Kidney capillary endothelial cell (primary cell): ENCODE measurements at places on chromosomes 2 and 18.

- DNase-seq = peak; percentile 65
Measured at GRCh38 chr2:65264821-65265670, 37.4 kb downstream of the ACTR2 start.

GRCh38 chr18:50453732-50454131, 78.9 kb downstream of the SKA1 start:
- DNase-seq = no peak

GRCh38 chr2:524442-524841, 152.8 kb downstream of the TMEM18 start:
- DNase-seq = no peak

DNA sequence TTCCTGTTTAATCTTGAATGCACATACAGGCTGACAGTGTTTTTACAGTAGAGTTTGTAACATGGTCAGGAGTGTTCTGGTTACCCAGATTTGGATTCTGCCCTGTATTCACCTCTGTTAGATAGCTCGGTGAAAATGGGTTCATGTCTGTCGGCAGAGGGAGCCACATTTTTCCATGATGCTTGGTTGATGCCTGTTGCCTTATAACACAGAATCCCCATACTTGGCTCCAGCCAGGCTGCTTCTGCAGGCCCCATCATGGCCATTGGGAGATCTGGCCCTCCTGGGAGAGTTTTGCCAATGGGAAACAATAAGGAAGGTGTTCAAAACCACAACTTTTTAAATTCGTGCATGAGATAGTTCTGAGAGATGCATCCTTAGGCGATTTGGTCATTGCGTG, 78.1 kb downstream of the WDSUB1 start:
- no peak for DNase-seq

- DNase-seq = no peak
Measured at GRCh38 chr2:29351916-29352591, 236.8 kb downstream of the CLIP4 start.

- no peak for DNase-seq
Measured at GRCh38 chr18:68121826-68122225, 593.1 kb downstream of the TMX3 start.

DNA sequence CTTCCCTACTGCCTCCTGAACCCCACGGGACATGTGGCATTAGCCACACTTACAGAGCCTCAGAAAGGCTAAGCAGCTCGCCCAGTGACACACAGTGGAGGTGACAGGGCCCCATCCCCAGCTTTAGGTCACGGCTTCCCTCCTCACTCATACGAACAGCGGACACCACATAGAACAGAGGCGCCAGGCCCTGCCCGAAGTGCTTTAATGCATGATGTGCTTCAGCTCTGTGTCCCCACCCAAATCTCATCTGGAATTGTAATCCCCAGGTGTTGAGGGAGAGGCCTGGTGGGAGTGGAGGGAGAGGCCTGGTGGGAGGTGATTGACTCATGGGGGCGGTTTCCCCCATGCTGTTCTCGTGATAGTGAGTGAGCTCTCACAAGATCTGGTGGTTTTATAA, 135.3 kb downstream of the PTGR3 start:
- no peak for DNase-seq

DNA sequence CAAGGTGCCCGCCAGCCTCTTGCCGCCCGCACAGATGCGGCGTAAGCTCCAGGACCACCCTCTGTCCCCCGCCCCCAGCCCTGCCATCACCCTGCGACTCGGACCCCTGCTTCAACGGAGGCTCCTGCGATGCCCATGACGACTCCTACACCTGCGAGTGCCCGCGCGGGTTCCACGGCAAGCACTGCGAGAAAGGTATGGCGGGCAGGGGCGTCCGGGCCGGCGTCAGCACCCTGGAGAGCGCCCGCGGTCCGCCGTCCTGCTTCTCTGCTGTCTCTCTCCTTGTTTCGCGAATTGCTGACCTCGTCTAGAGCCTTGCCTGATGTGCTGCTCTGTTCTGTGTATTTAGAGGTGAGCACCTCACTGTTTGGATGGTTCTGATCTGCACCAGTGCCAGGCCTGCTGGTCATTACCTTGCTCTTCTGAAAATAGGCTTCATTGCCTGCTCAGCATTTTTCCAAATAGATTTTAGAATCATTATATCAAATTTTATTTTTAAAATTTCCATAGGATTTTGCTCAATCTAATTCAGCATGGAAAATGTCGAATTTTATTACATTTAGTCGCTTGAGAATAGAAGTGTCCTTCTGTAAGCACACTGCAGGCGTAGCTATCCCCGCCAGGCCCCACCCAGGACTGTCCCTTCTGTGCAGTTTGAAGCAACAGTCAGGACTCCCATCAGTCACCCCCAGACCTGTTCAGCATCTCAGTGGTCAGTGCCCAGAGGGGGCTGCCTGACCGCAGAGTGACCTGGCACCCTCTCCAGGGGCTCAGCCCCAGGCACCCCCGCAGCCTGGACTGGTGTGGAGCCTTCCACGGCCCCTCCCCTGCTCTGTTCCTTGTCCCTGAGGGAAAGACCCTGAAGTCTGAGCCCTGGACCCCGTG, 51.6 kb downstream of the SNED1 start:
- DNase-seq = no peak

DNA sequence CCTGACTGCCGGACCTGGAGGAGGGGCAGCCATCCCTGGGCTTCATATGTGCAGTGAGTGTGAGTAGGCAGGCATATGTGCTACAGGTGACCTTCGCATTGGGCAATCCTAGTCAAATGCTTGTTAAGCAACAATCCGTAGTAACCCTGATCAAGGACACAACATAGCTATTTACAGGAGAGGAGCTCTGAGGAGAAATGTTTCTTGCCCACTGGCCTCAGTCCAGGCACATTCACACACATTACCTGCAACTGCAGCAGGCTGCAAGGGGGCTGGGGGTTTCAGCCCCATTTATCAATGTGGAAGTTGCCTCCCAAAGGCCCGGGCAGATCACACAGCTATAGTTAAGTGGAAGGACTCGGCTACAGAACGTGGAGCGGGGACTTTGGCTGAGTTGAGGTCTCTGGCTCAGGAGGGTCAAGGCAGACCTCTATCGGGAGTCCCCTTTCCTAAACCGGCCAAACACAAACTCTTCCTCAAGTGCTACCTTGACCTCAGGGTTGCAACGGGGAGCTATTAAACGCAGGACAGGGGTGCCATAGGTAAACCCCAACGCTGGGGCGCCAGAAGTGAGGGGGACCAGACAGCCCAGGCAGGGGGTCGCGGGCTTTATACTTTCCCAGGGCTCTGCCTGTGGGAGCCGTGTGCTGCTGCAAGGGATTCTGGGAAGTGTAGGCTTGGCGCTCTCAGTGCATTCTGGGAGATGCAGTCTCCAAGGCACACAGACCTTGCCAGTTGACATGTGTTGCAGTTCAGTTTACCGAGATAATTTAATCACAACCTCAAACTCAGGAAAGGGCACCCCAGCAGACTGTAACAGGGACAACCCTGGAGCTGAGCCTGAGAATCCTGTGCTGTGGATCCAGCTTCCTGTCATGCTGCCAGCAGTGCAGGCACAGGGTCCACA, 9.4 kb downstream of the KHK start:
- no peak for DNase-seq

- no peak for DNase-seq
Measured at GRCh38 chr2:175123254-175123653, 44.7 kb downstream of the ATF2 start.

DNA sequence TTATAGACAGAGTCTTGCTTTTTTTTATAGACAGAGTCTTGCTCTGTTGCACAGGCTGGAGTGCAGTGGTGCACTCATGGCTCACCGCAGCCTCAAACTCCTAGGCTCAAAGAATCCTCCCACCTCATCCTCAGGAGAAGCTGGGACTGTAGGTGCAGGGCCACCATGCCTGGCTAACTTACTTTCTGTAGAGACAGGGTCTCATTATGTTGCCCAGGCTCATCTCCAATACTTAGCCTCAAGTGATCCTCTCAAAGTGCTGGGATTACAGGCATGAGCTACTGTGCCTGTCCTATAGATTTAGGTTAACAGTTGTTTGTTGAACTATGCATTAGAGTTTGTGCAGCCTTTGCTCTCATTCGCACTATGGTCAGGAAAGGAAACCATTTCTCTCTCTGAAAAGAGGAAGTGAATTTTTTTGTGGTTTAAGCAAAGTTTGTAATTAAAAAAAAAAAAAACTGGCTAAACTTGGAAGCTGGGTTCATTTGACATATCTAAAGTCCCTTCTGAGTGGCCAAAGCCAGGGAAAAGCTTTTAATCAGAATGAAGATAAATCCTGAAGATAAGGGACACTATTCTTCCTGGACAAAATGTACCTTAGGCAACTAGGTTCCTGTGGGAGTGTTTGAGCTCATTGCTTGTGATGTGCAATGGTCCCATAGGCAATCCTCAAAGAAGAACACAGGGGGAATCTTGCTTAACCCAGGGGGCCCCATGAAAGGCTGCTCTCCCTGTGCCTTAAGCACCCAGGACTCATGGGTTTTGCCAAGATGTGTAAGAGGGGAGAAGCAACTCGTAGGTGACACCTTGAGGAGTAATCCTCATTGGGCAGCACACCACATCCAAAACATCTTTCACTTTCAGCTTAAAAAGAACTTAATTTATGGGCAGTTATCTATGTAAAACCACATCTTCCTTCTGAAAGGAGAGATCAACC, 201.7 kb downstream of the MREG start:
- DNase-seq = no peak

- no peak for DNase-seq
Measured at GRCh38 chr2:8300216-8300615, 381.6 kb upstream of the ID2 start.

GRCh38 chr18:61333271-61333745, at the start of gene CDH20:
CDH20 (plus strand) TSS chr18:61333430.
- no peak for DNase-seq

- no peak for DNase-seq
Measured at GRCh38 chr2:102661846-102662245, 42.5 kb downstream of the SLC9A2 start.

GRCh38 chr2:170368370-170368769, 190.4 kb downstream of the MYO3B start:
- DNase-seq = no peak

DNA sequence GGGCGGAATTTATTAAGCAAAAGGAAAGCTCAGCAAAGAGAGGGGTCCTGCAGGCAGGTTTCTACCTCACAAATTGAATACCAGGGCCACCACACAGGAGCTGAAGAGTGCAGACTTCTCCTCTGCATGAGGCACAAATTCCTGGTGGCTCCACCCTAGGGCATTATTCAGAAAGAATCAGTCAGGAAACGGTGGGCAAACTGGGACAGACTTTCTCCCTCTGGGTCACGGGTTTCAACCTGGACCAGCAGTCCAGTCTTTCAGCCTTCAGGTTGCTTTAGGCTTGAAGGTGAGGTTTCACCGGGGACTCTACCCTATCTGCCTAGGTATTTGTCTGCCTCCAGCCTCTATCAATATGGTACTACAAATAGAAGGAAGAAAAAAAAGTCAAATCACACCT, 41.8 kb downstream of the ACSL3 start:
- DNase-seq = no peak

DNA sequence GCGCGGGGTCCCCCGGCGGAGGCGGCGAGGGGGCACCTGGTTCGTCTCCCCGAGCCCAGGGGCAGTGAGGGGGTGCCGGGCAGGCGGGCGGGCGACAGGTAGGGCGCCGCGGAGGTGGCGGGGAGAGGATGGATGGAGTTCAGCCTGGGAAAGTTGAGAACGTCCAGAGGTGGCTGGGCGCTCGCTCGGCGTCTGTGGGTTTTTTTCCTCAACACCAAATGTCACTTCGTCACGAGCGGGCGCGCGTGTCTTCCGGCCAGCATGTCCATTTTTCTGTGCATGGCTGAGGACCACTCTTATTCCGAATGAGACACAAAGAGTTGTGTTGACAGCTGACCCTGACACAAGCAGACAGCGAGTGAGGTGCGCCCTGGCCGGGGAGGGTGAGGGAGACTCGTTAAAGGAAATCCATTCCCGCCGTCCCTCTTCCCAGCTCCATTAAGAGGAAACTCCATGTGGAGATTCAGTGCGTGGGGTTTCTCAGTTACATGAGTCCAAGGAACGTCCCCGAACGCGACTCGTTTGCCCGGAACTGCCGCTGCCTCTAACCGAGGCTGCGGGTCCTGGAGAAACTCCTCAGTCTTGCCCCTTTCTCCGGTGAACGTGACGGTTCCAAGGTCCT, 859 bp downstream of the GREB1L start:
- no peak for DNase-seq

- DNase-seq = no peak
Measured at GRCh38 chr2:161100211-161100895, 59.9 kb upstream of the TANK start.

DNA sequence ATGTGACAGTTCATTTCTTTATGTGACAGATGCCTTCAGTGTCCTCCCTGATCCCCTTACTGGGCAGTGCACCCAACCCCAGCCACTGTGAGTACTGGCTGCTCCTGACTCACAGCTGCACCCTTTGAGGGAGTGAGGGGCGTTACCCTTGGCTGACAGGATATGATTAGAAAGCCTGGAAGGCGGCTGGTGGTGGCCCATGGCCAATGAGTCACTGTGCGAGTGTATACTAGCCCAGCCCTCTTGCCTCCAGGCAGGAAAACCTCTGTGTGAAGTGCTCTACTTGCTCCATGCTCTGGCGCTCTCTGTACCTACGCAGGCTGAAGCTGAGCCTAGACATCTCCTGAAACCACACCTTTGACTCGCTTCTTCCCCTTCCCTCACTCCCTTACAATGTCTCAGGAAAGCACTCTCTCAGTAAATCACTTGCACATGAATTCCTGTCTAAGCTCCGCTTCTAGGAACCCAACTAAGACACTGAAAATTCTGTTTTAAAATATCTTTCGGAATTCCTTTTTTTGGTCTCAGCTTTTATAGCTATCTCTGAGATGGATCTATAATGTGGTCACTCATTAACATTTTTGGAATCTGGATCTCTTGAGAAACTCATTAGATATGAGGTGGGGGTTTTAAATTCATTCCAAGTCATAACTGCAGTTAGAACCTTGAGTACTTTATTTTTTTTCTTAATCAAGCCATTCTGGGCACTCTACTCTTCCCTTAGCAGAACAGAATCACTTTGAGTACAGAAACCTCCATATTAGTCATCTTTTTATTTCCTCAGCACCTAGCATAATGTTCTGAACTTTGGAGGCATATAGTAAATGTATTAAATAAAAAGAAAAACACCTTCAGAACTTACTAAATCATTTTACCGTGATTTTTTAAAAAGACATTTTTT, 25.3 kb upstream of the STAM2 start:
- peak; percentile 96 for DNase-seq

DNA sequence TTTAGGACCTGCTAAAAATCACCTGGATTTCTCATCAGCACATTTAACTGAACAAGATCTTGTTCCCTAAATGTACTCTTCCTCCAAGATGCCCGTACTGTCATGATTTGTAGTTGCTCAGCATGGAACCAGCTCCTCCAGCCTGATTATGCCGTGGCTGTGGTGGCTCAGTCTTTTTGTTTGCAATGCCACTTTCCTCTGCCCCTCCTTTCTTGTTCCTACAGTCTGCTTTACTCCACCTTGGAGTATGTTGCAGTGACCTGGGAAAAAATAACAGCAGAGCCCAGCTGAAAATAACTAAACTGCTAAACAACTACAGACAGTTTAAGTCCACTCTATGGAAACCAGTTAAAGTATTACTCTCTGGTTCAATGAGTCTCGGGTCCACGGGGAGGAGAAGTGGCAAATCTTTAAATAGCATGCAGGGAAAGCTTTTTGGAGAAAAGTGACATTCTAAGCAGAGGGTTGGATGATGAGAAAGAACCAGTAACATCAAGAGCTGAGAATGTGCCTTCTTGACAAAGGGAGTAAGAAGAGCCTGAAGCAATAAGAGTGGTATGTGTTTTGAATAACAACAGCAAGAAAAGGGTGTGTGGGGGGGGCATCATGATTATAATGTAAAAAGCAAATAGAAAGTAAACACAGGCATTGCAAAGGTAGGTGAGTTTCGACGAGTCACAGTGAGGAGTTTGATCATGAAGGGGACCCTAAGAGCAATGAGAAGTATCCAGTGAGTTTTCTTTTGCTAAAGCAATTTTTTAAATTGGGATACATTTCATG, 225.7 kb downstream of the TMX3 start:
- no peak for DNase-seq
